Activated CD4-positive, alpha-beta T cell treated with anti-CD3 and anti-CD28 coated beads, Interleukin-2, amount 50 U/mL, for 4 hours (primary cell): ENCODE measurements at places on chromosomes 5 and 9.

- no peak for DNase-seq
Observed at GRCh38 chr9:7186175-7186574, 428.4 kb downstream of the KDM4C start.

GRCh38 chr5:119071561-119071995, 691 bp downstream of the DMXL1 start:
- DNase-seq, result no peak

DNA sequence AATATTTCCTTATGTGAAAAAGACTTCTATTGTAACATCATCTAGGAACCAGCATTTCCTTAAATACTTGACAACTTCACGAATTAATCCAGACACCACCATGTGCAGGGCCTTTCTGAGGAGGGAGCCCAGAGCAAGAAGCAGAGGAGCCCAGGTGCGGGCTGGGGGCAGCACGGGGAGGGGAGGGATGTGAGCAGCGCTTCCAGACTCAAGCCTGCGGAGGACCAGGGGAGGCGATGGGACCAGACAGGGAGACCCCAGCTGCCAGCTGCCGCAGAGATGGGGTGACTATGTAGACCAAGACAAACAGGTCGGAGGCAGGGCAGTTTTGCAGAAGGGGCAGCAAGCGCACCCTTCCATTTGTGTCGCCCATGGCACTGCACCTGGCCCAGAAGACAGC, 596.1 kb downstream of the IRX1 start:
- DNase-seq, result no peak

DNA sequence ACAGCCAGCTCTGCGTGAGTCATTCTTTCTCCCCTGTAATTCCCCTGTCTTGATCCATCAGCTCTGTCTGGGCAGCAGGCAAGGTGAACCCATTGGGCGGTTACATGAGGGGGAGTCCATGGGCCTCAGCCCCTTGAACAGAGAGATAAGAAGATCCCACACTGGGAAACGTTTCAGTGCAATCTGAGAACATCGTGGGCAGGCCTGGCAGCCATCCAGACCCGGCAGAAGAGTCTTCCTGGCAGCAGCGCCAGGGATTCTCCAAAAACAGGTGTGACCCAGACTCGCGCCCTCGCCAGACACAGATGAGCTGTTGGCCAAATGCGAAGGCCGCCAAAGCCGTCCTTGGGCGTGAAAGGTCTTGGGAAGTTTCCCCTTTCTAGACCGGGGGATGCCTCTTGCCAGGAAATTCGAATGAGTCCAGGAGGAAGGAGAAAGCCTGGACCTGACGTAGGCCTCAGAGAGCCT, 6.4 kb upstream of the SLC12A7 start:
- DNase-seq, result no peak

DNA sequence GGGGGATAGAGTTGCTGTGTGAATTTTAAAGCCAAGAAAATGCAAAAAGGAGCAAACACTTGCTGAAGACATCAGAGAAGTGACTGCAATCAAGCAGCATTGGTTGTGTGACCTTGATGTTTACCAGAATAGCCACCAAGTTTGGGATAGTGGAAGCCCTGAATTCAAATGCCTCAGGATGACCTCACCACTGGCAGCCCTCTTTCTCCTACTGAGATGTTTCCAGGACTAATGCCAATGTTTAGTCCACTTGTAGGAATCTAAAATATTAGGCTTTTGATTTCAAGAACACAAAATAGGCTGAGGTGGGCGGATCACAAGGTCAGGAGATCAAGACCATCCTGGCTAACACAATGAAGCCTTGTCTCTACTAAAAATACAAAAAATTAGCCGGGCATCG, 112.2 kb upstream of the NUDT12 start:
- DNase-seq, result no peak

GRCh38 chr5:149024477-149024876, 38.4 kb downstream of the SH3TC2 start:
- DNase-seq, result no peak

DNA sequence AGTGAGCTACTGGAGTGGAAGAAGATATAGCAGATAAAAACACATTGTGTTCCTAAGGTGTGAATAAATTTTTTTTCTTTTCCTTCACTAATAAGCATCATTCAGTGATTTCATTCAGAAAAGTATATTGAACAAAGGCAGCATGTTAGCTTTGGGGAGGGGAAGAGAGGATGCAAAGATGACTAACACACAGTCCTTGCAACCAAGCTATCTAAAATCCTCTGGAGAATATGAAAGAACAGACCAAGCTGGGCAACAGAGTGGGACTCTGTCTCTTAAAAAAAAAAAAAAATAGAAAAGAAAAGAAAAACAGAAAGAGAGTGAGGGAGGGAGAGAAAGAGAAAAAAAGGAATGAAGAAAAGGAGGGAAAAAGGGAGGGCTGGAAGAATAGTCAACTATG, 22.3 kb upstream of the OMD start:
- no peak for DNase-seq

DNA sequence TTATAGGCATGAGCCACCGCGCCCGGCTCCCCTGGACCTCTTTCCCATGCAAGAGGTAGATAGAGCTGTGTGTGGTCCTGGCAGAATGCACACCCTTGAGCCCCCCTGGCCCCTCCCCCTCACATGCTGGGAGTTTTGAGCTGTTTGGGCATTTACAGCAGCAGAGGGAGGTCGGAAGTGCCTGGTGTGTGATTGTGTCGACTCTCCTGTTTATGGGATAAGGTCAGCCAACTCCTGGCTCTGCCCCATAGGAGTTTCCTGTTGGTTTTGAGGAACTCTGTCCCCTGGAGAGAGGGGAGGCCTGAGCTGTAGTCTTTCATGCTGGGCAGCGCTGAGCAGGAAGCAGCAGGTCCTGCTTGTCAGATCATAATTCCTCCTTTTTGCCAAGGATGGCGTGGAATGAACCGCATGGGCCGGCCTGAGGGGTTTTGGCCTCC, 6.0 kb downstream of the LRRC8A start:
- no peak for DNase-seq
